ENCODE measurements at places on chromosomes 3 and 15.

GRCh38 chr3:169041677-169042171, 621.8 kb downstream of the MECOM start:
- H3K36me3 ChIP-seq, result no peaks in the 10 kb centered on the region
- DNase-seq, result peak; percentile 40
- no peak overlapping the region for H3K4me3 ChIP-seq
- no peaks in the 10 kb centered on the region for H3K4me1 ChIP-seq
- no peak overlapping the region for H3K27ac ChIP-seq

DNA sequence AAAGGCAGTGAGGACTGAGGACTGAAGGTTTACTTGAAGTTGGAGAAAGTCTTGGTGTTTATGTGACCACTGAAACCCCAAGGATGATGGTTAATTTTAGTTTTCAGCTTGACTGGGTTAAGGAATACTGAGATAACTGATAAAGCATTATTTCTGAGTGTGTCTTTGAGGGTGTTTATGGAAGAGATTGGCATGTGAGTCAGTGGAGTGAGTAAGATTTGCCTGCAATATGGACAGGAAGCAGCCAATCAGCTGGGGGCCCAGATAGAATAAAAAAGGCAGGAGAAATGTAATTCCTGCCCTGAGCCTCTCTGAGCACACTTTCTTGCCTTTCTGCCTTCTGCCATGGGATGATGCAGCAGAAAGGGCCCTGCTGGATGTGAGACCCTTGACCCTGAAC, 92.4 kb downstream of the KBTBD8 start:
- no peaks in the 10 kb centered on the region for H3K36me3 ChIP-seq
- no peaks in the 10 kb centered on the region for H3K27me3 ChIP-seq
- H3K4me3 ChIP-seq, result no peak overlapping the region

- no peak overlapping the region for H3K4me3 ChIP-seq
- DNase-seq, result no peak
- H3K27ac ChIP-seq, result no peak overlapping the region
- no peaks in the 10 kb centered on the region for H3K4me1 ChIP-seq
- H3K27me3 ChIP-seq, result no peaks in the 10 kb centered on the region
- H3K36me3 ChIP-seq, result no peaks in the 10 kb centered on the region
These were observed 291.5 kb upstream of the TBL1XR1 start for GRCh38 chr3:177488740-177489139.

DNA sequence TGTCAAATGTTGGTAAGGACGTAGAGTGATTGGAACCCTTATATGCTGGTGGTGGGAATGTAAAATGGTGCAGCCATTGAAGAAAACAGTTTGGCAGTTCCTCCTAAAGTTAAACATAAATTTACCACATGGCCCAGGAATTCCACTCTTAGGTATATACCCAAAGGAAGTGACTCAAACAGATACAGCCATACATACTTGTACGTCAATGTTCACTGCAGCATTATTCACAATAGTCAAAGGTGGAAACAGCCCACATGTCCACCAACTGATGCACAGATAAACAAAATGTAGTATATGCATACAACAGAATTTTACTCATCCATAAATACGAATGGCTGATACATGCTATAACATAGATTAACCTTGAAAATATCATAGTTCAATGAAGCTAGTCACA, 13.2 kb downstream of the CLASP2 start:
- no peak overlapping the region for H3K4me3 ChIP-seq
- no peaks in the 10 kb centered on the region for H3K4me1 ChIP-seq
- H3K36me3 ChIP-seq, result no peaks in the 10 kb centered on the region
- no peak for DNase-seq
- no peak overlapping the region for H3K27ac ChIP-seq
- no peaks in the 10 kb centered on the region for H3K27me3 ChIP-seq

DNA sequence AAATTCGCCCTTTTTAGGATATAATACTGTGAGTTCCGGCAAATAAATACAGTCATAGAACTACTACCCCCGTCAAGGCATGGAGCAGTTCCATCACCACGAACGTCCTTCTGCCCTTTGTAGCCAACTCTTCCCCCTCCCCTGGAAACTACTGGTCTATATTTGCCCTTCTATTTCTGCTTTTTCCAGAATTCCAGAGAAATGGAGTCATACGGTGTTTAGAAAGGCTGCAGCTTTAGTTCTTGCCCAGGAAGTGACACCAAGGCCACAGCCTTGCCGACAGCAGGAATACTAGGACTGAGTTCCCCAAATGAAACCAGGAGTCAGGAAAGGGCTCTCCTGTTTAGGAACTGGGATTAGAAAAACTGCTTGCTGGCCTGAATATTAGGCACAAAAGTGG, 291.2 kb downstream of the FAM43A start:
- no peaks in the 10 kb centered on the region for H3K4me1 ChIP-seq
- no peaks in the 10 kb centered on the region for H3K27me3 ChIP-seq
- no peaks in the 10 kb centered on the region for H3K36me3 ChIP-seq
- no peak for DNase-seq

Measured in small intestine (tissue), 16 donors.